ENCODE measurements at places on chromosomes 4 and X.

GRCh38 chr4:26464420-26465095 lies 25.7 kb downstream of the CCKAR start:
- no peak for DNase-seq

GRCh38 chr4:36254371-36254770 lies 10.1 kb upstream of the ARAP2 start:
- DNase-seq, result no peak

GRCh38 chrX:53188763-53189162 lies 36.2 kb downstream of the KDM5C start:
- DNase-seq, result no peak

DNA sequence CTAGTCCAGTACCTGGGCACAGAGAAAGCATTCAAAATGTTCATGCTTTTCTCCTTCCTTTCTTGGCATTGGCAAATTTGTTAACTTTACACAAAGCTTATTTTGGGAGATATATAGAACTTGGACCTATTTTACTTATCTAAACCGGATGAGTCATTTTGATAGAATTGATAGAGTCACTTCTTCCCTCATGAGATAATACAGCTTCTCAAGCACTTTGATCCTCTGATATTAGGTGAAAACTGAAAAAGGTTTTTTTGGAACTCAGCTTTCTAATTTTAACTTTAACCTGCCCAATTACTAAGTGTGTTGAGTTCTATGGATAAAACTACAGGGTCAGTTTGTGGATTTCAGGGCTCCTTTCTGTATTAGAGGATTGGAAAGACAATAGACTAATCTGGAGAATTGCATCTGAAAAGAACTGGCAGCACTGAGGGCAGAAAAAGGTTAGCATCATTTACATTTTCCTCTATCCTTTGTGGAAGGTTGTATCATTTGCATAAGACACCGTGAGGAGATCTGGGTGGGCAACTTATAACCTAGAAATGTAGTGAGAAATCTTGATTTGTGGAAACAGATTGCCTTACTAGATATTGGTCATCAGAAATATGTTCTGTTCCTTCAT lies 2.4 kb downstream of the WDR44 start:
- no peak for DNase-seq

DNA sequence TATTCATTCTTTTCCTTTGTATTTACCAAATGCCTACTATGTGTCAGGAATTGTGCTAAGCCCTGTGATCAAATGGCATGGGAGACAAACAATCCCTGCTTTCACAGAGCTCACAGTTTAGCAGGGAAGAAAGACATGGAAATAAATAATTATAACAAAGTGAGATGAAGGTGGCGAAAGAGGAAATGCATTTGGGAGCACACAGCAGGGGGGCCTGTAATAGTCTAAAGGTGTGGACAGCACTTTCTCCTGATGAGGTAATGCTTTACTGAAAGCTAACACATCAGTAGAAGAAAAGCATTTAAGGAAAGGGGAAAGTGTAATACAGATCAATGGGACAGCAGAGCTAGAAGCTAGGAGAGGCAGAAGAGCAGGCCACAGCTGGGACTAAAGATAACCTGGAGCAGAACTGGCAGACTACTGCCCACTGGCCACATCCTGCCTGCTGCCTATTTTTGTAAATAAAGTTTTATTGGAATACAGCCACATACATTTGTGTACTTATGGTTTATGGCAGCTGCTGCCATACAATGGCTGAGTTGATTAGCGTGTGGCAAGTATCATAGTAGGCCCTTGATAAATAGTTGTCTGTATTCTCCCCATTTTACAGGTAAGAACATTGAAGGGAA lies 67.1 kb upstream of the TAPT1 start:
- no peak for DNase-seq

DNA sequence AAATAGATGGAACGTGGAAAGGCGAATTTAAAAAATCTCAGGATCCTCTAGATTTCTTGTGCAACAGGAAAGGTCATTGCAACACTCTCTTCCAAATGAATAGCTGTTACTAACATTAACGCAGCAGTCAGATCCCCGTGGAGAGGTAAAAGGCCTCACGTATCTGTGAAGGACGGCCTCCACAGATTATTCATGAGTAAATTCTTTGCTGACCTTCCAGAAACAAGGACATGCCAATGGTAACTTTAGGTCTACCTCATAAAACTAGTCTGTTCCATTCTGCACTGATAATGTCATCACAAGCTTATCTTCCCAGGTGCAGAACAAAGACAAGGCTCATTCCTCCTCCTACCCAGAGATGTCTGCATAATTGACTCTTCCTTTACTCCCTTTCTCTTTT lies 16.1 kb upstream of the REPS2 start:
- no peak for DNase-seq

DNA sequence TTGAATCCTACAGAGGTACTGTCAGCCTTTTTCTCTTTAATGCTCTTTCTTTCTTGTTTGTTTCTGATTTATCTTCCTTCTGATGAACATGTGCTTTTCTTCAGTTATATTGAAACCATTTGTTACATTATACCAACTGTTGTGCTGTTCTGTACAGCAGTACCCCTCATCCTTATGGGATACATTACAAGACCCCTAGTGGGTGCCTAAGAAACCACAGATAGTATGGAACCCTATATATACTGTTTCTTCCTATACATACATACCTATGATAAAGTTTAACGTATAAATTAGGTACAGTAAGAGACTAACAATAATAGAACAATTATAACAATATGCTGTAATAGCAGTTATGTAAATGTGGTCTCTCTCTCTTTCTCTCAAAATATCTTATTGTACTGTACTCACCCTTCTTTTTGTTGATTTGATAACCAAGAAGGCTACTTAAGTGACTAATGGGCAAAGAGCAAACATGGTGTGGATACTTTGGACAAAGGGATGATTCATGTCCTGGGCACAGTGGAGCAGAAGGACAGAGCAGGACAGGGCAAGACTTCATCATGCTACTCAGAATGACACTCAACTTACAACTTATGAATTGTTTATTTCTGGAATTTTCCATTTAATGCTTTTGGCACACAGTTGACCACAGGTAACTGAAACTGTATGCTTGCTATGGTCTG lies 10.7 kb upstream of the YIPF7 start:
- DNase-seq, result no peak

DNA sequence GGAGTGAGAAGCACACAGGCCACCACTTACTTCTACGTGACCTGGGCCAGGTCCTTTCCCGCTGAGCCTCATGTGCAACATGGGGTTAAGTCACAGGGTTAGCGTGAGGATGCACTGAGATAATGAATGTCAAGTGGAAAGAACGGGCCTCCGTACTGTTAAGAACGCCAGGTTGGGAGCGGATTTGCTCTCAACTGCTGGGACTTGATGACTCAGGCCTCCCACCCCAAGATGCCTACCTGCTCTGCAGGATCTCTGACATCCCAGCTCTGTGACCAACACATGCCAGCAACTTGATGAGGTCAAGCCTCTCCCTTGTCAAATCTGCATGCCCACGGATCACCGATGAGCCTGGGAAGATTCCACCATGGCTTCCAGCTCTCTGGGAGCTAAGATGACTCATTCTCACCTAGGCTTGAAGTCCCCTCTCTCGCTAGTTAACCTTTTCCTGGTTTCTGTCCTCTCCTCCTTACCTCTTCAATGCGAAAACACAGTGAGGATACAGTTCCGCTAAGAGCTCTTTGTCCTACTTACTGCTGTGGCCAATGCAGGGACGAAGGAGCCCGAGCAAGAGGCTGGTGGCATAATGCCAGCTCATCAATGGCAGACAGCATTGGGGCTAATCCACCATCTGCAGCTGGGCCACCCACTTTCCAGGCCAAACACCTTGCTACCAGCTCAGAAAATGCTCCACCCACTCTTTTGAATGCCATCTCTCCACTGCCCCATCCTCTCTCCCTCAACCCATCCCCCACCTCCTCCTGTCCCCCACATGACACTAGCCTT lies 67.6 kb downstream of the PJA1 start:
- DNase-seq, result peak; percentile 10

GRCh38 chrX:118022753-118023152 lies 93.9 kb downstream of the KLHL13 start:
- no peak for DNase-seq

GRCh38 chr4:3715061-3715854 lies 50.9 kb upstream of the ADRA2C start:
- no peak for DNase-seq

GRCh38 chr4:37876156-37876555 lies 14.7 kb upstream of the TBC1D1 start:
- no peak for DNase-seq

GRCh38 chr4:149897783-149898182 lies 82.1 kb upstream of the IQCM start:
- peak; percentile 9 for DNase-seq

- DNase-seq, result no peak
Observed at GRCh38 chr4:105911426-105911825, 16.2 kb downstream of the NPNT start.

DNA sequence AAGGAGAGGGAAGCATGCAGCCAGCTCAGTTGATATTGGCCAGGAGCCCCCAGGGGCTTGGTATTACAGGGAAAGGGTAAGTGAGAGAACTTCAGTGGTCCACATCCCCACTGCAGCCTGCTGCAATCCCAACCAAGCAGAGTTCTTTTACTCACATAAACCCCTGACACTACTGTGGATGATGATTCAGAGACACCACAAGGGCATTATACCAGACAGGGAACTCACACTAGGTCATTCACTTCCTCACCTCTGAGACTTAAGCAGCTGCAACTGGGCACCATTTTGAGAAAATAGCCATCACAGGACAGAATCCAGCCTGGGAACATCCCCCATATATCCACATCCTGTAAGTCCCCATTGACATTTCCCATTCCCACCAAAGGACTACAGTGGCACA lies 248.0 kb downstream of the INPP4B start:
- no peak for DNase-seq

- DNase-seq, result no peak
Observed at GRCh38 chr4:175330236-175330635, 412.1 kb downstream of the ADAM29 start.

- DNase-seq, result no peak
Observed at GRCh38 chr4:113153529-113154101, 104.2 kb downstream of the ANK2 start.

DNA sequence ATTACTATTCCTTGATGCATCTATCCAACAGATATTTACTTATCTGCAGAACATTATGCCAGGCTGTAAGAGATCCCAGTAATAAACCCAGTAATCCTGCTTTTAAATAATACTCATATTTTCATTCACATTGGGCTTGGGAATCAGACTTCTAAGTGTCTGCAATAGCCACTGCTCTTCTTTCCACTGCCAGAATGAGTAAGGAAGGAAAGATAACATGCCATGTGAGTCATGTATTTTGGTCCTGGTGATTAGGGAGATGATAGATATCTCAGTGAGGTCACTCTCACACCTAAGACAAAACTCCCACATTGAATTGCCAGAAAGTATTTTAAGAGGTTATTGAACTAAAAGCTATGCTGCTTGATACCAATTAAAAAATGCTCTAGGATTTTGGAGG lies 13.9 kb upstream of the HEPH start:
- no peak for DNase-seq

DNA sequence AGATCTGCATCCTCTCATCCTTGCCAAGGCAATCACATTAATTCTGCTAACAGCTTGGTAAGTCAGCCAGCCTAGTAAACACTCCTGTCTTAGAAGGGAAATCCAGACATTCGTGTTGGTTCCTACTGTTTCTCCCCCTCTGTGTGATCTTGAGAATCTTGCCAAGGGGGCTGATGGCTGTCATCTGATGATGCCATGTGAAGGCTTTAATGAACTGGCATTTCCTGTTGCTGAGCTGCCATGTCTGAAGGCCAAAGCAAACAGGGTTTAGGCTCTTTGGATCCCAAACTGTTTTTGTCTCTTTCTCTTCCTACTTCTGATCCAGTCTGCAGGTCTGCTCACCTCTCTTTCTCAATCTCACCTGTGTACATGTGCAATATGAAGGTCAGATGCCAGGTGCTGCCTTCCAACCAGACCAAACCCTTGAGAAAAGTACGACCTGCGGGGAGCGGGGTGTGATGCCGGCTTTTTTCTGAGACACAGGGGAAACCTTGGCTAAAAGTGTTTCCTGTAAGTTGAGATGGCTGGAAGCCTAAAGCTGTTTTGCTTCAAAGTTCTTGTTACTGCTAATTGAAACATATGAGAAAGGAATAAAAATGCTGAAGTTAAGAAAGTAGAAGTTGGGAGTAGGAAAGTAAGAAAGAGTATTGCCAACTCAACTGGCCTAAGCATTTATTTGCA lies 532.9 kb downstream of the ANKRD50 start:
- DNase-seq, result no peak

GRCh38 chr4:38117591-38117990 lies 157.4 kb downstream of the PTTG2 start:
- DNase-seq, result no peak

DNA sequence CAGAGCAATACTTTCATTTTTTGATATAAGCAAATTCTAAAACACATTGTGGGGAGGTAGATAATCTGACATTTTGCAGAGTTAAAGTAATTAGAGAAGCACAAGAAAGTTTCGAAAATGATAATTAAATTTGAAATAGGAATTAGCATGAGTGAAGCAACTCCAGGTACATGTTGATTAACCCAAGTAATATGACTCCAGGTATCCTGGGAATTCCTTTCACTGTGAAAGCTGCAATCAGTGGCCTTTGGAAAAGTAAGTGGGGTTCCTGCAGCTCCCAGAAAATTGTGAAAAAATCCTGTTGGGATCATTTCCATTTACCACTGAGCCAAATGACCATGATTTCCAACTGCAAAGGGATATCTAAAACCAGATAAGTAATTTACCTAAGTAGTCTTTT lies 26.0 kb upstream of the CXCL2 start:
- no peak for DNase-seq

GRCh38 chrX:71102292-71102691 lies 4.2 kb downstream of the CXorf65 start:
- DNase-seq, result no peak

- DNase-seq, result no peak
Observed at GRCh38 chrX:18899796-18900380, 84.0 kb downstream of the PHKA2 start.

- no peak for DNase-seq
Observed at GRCh38 chr4:2266181-2266580, 4.3 kb upstream of the MXD4 start.

DNA sequence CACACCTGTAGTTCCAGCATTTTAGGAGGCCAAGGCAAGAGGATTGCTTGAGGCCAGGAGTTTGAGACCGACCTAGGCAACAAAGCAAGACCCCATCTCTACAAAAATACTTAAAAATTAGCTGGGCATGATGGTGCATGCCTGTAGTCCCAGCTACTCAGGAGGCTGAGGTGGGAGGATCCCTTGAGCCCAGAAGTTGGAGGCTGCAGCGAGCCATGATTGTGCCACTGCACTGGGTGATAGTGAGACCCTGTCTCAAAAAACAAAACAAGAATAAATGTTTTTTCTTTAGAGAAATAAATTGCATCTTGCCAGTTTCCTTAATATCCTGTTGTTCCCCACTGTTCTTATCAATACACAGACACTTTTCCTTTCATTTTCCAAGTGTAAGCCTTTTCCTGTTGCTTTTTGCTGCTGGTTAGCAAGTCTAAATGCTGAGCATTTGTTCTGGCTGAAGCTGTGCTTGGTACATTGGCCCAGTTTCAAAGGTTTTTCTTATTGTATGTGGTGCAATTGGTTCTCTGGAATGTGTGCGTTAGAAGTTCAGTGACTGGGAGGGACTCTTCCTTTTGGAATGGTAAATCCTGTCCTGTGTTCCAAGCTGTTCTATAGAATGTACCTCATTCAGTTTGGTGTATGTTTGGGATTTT lies 98.2 kb downstream of the AFF1 start:
- DNase-seq, result no peak

- no peak for DNase-seq
Observed at GRCh38 chrX:41291309-41291708, 42.7 kb upstream of the DDX3X start.

GRCh38 chr4:8502836-8503585 lies 62.4 kb downstream of the TRMT44 start:
- DNase-seq, result peak; percentile 37
